Right atrium auricular region (tissue), 2 donors: ENCODE measurements at places on chromosomes 7 and 10.

DNA sequence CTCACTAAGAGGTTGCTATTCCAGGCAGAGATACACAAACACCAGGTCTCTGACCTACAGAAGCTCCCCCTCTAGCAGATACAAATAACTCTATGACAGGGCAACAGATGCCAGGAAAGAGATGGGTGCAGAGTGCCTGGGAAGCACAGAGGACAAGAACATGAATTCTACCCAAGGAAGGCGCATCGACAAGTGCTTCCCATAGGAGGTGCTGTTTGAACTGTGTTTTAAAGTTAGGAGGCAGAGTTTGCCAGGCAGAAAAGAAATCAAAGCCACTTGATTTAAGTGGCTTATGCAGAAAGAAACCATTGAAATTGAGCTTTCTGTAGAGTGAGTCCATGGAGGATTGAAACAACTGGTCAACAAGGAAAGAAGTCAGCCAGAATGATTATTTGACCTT, 35.3 kb upstream of the EGR2 start:
- DNase-seq: no peak

DNA sequence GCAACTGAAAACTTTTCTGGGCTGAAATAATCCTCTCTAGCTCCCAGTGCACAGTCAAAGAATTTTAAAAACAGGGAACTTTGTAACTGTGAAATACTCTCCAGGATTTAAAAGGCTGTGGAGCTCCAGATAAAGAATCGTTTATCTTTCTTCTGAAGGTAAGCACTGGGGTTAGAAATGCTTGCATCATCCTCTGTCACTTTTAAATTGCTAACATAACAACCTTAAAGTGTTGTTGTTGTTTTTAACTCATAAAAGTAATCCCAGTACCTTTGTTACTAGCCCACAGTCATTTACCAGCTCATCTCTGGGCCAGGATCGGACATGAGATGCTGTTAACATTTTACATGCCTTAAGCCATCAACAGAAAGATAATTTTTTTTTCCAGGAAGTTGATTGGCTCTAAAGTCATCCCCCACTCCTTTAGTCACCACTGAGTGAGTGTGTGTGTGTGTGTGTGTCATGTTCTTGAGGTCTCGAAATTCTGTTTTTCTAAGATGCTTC, at the start of gene SLC39A12:
TSS of gene SLC39A12 (plus strand) at position 51 of the 504 bp plus-strand sequence. CDS start 1,359 bp downstream, outside the sequence.
- DNase-seq: no peak

- no peak for DNase-seq
These were observed 502.0 kb upstream of the MKI67 start for GRCh38 chr10:128628252-128628651.

- no peak for DNase-seq
These were observed 169.2 kb downstream of the HGF start for GRCh38 chr7:81600608-81601007.

GRCh38 chr7:96636979-96637378, 72.7 kb downstream of the SEM1 start:
- DNase-seq: no peak

- DNase-seq: peak; percentile 60
These were observed 102.8 kb upstream of the ZNF438 start for GRCh38 chr10:31134311-31134952.

DNA sequence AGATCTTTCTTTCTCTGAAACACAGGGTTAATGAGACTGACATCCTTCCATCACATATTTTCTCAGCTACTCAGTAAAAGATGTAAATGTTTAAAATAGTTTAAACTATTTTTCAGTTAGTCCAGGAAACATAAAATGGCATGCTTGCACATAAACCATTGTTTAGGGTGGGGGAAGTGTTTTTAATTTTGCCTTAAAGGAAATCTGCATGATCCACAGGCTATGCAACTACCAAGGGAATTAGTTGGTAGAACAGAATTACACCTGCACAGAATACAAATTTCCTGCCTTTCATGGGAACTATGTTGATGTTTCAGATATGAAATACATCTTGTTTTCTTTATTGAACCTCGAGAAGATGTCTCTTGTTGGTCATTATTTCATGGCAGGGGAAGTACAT, 10.6 kb downstream of the CAV1 start:
- no peak for DNase-seq

DNA sequence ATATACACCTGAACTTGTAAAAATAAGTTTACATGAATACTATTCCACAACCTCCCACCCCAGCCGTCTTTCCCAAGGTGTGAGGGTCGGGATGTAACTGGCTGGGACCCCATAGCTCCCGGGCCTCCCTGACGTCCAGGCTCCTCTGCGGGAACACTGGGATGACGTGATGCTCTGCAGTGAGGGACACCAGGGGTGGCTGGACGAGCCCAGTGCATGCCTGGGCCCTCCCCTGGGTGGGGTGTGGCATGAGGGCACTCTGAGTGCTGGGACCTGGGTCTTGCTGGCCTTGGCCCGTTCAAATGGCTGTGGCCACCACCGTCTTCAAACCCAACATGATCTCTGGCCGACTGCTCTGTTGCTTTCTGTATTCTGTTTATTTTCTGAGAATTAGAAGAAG, 182.4 kb downstream of the DNAJB6 start:
- DNase-seq: peak; percentile 28

GRCh38 chr7:138951953-138952352, 29.2 kb downstream of the KIAA1549 start:
- no peak for DNase-seq

DNA sequence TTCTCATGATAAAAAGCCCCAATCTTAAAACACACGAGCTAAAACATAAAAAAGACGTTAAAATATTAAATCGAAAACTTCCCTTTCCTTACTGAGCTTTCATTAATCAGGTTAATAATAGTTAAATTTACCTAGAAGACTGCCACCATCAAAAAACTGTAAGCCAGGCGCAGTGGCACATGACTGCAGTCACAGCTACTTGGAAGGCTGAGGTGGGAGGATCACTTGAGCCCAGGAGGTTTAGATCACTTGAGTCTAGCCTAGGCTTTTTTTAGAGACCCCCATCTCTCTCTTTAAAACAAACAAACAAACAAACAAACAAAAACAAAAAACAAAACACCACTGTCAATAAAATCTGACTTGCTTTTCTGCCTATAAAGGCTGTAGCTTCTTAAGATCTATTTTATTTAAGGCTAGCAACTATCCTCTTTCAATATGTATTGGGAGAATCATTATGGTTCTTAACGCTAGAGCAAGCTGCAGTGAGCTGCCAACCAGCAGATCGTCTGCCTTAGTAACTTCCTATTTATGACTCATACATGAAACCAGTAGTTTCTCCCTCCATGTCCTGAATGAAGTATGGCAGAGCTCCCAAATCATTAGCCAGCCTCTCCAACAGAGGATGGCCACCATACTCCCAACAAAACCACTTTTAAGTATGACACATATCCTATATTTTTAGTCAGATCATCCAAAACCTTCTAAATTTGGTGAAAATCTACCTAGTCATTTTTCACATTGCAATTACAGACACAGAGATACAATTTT, 163.7 kb downstream of the SRPK2 start:
- DNase-seq: no peak

GRCh38 chr7:107920048-107920772, 29.2 kb downstream of the DLD start:
- DNase-seq: no peak

- no peak for DNase-seq
These were observed 60.5 kb downstream of the CCNY start for GRCh38 chr10:35396560-35397434.

GRCh38 chr10:10209167-10209566, 808.5 kb upstream of the CELF2 start:
- peak; percentile 61 for DNase-seq

DNA sequence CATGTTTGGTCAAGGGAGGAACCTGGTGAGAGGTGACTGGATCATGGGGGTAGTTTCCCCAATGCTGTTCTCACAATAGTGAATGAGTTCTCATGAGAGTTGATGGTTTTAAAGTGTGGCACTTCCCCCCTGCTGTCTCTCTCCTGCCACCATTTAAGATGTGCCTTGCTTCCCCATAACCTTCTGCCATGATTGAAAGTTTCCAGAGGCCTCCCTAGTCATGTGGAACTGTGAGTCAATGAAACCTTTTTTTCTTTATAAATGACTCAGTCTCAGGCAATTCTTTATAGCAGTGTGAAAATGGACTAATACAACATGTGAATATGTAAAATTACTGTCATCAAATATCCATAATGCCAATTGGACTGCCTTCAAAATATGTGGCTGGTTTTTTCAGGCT, 165.5 kb upstream of the TARP start:
- DNase-seq: no peak

DNA sequence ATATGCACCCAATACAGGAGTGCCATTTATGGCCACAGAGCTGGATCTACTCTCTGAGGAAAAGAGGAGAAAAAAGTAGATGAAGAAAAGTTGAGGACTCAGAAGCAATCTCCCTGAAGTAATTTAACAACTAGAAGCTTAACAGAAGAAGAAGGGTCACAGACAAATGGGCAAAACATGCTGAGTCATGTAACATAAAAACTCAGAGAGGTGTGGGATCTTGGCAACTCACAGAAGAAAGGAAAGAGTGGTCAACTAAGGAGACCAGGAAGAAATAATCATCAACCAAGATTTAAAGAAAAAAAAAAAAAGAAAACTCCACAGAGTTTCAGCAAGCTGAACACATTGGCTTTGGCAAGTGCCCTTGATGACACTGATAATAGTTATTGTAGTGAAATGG, 51.8 kb upstream of the BET1 start:
- no peak for DNase-seq

- no peak for DNase-seq
These were observed 11.1 kb upstream of the GIMAP7 start for GRCh38 chr7:150503581-150503980.

DNA sequence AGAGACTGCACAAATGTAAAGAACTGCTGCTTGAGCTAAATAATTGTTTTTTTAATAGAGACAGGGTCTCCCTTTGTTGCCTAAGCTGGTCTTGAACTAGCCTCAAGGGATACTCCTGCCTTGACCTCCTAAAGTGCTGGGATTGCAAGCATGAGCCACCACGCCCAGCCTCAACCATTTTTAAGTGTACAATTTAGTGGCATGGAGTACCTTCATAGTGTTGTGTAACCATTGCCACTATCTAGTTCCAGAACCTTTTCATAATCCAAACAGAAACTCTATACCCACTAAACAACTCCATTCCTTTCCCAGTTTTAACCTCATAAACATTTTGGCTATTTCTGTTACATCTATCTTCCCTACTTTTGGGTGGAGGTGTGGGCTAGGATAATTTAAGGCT, 6.7 kb downstream of the EIF4H start:
- DNase-seq: no peak

DNA sequence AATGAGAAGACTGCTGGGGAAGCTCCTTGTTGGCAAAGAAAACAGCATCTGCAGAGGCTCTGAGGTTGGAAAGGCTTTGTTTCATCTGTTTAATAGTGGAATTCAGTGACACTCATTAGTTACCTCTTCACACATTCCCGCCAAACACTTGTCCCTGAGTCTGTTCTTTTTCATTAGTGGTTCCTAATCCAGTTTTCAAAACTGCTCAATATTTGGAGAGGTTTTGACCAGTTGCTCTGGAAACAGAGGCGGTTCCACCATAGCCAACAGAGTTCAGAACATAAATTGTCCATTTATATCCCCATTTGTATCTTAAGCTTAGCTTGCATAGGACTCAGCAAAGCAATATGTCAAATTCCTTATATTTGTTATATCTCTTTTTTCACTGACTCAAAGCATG, 754.6 kb downstream of the AUTS2 start:
- no peak for DNase-seq

- DNase-seq: no peak
These were observed 1198.2 kb upstream of the AUTS2 start for GRCh38 chr7:68399991-68400590.

DNA sequence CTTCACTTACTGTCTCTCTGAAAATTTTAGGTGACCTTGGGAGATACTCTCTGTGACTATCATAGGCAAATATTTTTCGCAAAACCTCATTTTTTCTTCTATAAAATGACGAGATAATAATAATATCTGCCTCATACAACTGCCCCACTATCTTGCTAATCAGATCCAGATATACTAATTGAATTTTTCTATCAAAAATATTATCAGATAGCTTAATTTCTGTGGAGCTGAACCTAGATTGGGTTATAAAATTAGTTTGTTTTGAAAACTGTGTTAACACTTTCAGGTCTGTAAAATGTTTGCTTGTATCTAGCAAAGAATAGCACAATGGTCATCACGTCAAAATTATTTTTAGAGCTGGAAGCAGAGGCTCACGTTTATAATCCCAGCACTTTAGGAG, 486.7 kb upstream of the LRRN3 start:
- DNase-seq: no peak

- DNase-seq: no peak
These were observed 187.7 kb downstream of the ELFN1 start for GRCh38 chr7:1857487-1858421.

DNA sequence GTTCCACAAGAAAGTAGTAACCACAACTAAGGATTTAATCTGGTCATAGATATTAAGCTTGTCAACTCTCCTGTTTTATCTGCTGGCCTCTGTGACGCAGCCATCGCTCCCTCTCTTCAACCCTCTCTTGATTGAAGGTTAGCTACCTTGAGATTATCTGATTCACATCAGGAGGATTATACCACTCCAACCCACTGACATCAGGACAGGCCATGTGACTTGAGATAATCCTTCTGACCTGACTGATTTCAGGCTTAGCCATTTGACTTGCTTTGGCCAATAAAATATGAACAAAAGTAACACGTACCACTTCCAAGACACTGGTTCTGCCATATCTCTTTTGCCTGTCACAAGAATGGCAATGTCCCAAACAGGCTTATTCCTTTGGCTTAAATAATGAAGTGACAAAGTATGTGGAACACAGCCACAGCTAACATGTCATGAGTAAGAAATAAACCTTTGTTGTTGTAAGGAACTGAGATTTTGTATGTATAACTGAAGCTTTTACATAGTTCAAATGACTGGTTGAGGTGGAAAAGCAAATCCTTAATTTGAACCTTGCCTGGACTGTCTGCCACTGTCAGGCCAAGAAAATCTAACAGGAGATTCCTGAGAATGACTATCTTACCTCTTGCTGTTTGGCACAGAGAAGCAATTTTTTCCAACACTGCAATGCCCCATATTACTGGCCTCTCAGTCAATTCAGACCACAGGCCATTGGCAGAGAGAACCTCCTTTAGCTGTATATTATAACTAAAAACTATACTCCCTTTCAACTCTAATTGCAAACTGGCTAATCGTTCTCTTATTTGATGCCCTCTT, 13.9 kb downstream of the ZNF438 start:
- no peak for DNase-seq

GRCh38 chr10:33238643-33239042, 95.8 kb downstream of the NRP1 start:
- no peak for DNase-seq

DNA sequence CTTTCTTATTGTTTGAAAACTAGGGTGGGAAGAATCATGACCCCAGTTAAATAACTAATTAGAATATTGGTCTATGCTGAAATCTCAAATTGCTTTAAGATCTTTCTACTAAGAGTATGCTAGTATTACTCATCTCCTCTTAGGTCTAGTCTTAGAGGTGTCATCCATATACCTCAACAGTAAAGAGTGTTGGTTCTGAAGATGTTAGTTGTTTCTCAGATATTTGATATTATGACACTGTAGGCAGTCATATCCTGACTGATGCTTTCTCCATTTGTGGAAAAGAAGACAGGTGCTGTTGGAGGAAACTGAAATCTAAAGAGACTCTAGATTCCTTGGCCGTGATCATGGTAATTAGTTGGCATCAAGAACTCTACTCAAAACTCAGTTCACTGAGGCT, 21.2 kb downstream of the BPGM start:
- DNase-seq: no peak
